ENCODE measurements at places on chromosomes 1 and 21.

- no peak for DNase-seq
Measured at GRCh38 chr1:31551208-31551607, 25.1 kb upstream of the TINAGL1 start.

GRCh38 chr1:154595621-154596020 lies 12.4 kb downstream of the ADAR start:
- DNase-seq = no peak

GRCh38 chr1:163069655-163070277 lies 605 bp downstream of the RGS4 start:
- DNase-seq = no peak

GRCh38 chr1:53652441-53653199 lies 86.3 kb downstream of the GLIS1 start:
- no peak for DNase-seq

DNA sequence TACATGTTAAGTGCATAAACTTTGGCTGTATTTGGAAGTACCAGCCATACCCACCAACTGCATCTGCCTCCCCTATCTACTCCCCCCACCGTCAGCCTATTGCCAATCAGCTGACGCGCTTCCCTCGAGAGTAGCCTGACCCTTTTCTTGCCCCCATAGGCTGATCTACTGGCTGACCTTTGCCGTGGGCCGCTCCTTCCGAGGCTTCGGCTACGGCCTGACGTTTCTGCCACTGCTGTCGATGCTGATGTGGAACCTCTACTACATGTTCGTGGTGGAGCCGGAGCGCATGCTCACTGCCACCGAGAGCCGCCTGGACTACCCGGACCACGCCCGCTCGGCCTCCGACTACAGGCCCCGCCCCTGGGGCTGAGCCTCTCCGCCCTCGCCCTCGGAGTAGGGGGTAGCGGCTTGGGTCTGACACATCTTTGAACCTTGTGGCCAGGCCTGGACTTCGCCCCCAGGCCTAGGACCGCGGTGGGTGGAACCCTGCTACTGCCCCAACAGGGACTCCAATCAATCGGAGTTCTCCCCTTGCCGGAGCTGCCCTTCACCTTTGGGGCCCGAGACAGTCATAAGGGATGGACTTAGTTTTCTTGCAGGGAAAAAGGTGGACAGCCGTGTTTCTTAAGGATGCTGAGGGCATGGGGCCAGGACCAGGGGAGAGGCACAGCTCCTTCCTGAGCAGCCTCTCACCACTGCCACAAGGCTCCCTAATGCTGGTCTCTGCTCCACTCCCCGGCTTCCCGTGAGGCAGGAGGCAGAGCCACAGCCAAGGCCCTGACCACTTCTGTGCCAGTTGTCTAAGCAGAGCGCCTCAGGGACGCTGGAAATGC lies 4.0 kb downstream of the GLMP start:
- DNase-seq = no peak

- no peak for DNase-seq
Measured at GRCh38 chr1:209929751-209930150, 8.3 kb upstream of the SYT14 start.

DNA sequence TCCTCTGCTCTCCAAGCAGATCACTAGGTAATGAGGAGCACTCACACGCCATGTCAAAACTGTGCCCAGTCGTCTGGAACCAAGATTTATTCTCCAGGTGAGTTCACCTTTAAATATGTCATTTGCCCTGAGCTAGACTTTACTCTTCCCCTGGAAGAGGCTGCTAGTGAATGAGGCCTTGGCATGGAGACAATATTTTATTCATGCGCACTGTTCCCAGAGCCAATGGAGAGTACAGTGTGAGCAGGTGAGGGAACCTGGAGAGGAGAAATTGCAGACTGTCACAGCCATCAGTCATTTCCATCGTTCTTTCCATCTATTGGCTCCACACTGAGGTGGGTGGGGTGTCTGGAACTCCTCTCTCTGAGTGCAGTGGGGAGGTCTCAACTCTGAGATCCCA lies 333.6 kb downstream of the KCNH1 start:
- DNase-seq = no peak

- peak; percentile 8 for DNase-seq
Measured at GRCh38 chr1:245056913-245057312, 97.9 kb upstream of the KIF26B start.

DNA sequence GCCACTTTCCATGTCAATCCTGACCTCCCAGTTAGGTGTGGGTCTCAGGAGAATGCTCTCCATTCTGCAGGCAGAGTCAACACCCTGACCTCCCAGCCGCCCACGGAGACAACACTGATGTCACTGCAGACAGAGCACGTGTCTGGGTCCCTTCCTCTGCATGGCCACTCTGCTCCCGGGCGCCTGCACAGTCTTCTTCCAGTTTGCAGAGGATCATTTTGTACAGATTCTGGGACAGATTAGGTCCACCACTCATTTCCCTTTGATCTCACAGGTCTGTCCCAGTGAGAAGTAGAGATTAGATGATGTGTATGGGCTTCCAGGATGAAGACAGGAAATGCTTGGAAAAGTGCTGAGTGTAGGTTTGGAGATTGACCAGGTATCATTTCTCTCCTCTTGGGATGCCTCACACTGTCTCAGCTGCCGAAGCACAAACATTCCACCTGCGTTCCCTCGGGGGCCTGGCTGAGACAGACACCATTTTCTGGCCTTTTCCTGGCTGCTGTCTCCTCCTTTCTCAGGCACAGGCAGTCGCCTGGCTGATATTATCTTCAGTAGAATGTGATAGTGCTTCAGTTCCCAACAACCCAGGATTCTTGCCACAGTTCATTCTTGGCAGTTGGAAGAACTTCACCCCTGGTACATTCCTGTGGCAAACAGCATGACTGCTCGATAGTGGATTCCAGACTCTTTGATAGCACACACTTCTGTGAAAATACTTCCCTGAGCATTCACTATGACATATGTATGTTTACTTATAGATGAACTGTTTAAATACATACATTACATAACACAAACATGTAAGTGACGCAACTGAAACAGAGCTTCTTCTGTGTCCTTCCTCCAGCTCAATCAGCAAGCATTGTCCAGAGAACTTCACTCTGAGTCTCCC lies 7.9 kb downstream of the MYBPHL start:
- no peak for DNase-seq

DNA sequence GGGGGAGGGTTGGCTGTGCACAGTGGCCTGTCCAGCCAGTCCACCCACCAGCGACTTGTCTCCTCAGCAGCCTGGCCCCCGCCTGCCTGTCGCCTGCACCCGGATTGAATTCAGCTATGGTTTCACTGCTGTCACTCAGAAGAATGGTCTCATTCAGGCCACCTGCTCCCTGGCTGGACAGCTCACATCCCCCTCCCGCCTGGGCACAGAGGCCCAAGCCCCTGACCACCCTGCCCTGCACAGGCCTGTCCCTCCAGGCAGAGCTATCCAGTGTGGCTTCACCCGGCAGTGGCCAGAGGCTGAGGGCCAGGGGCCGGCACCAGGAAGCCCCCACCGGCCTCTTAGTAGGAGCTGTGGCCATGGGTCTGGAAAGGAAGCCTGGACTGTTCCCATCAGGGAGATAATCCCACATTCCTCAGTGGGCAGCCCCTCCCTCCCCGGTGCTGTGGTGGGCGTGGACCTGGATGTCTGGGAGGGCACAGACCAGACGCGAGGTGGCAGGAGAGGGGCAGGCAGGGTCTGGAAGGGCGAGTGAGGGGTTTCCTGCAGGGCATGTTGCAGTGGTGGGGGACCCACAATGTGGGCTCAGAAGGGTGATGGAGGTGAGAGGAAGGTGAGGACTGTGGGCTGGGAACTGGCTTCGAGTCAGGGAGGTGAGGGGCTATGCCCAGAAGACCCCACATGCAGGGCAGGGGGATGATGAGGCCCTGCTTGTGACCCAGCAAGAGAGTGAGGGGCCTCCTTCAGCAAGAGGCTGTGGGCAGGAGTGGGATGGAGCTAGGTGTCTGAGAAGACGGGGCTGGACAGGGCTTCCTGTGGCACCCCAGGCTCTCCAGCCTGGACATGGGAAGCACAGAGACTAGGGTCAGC lies 30.4 kb downstream of the WNT9A start:
- no peak for DNase-seq

- no peak for DNase-seq
Measured at GRCh38 chr21:25750085-25750484, 15.3 kb downstream of the GABPA start.

GRCh38 chr1:29254346-29254745 lies 18.0 kb downstream of the PTPRU start:
- DNase-seq = no peak

DNA sequence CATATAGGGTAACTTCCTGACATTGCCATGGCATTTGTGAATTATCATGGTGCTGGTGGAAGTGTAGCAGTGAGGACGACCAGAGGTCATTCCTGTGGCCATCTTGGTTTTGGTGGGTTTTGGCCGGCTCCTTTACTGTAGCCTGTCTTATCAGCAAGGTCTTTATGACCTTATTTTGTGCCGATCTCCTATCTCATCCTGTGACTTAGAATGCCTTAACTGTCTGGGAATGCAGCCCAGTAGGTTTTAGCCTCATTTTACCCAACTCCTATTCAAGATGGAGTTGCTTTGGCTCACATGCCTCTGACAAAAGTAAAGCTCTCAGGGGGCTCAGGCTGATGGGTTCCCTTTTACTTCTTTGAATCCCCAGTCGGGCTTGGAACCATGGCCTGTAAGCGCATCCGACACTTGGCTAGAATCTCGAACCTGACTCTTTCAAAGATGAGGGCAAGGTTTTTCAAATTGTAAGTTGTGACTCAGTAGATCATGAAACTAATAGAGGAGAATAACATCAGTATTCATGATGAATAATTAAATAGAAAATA lies 85.0 kb downstream of the GALNT2 start:
- DNase-seq = no peak

DNA sequence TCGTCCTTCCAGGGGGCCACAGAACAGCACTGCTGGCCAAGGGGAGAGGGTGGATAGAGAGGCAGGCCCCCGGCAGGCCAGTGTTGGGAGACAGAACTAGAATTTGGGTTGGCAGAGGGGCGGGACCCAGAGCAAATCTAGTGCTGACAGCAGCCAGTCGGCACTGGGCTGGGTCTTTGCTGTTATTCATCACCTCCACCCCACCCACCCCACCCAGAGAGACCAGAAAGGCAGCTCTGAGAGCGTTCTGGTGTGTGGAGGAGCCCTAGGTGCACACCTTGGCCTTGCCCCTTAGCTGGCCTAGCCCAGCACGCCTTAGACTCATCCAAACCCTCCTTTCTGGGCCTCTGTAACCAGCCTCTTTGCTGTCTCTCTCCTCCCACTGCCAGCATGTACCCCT lies 6.4 kb upstream of the PKP1 start:
- DNase-seq = no peak

DNA sequence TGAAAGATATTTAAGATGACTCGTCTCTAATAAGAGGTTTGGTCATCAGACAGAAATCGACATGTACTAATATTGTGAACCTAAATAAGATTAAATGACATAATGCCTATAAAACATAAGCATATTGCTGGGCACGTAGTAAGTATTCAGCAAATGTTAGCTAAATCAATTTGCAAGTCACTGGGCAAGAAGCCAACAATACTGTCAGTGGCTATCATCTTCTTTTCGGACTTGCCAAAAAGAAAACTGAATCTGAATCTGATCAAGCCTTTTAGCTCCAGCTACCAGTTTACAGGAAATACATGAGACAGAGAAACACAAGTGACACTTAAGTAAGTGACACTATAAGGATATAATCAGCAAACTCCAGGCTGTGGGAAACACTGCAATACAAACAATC lies 46.0 kb downstream of the RPL5 start:
- peak; percentile 53 for DNase-seq

DNA sequence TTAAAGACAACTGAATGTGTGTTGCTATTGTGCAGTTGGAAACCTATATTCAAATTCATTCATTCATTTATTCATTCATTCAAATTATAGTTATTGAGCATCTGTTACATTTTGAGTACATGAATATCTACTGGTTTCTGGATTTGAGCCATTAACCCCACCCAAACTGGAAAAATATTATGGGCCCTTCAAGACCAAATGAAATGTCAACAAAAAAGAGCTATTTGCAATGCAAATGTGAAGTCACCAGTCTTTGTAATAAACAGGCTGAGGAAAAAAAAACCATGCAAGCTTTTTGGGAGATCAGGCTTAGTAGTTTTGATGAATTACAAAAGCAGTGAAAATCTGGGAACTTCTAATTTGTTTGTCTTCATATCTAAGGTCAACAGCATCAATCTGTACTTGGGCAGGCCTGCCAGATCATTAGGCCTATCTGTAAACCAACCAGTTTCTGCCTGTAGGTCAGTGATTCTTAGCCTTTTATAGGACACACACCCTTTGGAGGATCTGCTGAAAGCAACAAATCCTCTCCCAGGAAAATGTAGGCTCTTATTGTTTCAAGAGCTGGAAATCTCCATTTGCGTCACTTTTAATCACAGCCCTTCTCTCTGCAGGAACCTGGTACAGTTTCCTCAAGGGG lies 134.7 kb downstream of the FAM78B start:
- peak; percentile 67 for DNase-seq

DNA sequence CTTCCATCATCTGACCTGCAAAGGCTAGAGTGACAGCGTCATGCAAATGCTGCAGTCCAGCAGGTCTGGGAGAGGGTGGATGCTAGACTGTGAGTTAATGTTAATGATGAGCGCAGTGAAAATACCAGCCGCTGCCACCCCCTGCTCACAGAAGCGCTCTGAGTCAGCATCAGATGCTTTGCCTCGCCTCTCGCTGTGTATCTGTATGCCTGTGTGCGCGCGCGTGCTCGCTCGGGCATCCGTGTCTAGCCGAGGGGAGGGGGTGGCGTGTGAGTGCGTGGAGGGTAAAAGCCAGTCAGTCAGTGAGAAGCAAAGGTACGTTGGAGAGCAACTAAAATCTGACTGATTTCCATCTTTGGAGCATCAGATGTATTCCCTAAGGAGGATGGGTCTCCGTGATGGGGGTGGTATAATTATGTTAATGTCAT lies 858.7 kb downstream of the USP25 start:
- DNase-seq = no peak

DNA sequence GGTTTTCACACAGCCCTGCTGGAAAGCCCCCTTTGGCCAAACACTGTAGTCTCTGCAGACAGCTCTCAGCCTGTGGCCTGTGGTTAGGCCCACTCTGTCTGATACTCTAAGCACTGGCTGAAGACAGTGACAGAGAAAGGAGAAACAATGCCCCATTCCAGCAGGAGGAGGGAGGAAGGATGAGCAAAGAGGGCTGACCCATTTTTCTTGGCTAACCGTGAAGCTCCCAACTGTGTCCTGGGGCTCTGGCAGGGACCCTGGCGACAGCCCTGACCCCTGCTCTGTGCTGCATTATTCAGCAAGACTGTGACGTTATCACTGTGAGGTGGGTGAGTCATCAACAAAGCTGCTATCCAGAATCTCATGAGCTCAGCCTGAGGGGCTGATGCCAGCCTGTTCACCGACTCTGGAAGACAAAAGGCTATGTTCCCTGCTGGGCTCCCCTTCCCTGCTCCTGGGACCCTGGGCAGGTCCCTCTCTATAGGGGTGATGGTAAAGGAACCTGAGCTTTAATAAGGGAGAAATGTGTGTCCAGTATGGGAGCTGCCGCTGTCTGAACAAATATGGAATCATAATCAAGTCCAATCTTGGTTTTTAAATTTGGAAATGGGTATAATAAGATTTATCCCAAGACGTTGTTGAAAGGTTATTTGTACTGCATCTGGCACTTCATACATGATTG lies 107.0 kb downstream of the RHOU start:
- DNase-seq = no peak
